NCI-H748 treated with DMSO at 0.1 percent for 48 hours (cell line): ENCODE measurements at places on chromosomes 7 and 10.

DNA sequence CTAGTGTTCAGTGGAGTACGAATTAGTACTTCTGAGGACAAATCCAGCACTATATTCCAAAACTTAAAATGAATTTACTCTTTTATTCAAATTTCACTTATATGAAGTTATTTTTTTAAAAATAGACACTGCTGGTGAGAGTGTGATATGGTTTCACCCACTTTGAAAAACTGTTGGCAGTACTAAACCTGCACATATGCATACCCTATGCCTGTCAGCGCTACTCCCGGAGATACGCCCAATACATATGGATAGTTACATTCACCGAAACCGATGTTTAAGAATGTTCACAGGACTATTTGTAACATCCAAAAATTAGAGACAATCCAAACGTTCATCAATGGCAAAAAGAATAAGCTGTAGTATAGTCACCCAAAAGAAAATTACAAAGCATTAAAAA lies 69.6 kb downstream of the UBE2H start:
- no peak for DNase-seq

- DNase-seq: no peak
Measured at GRCh38 chr7:80960244-80960795, 41.5 kb upstream of the SEMA3C start.

- DNase-seq: no peak
Measured at GRCh38 chr10:115801992-115802391, 471.0 kb downstream of the GFRA1 start.

GRCh38 chr7:101555921-101556275 lies 73.2 kb downstream of the MYL10 start:
- DNase-seq: no peak

GRCh38 chr7:128775744-128776474 lies at the start of gene OPN1SW:
OPN1SW (minus strand) TSS chr7:128775794; CDS start chr7:128775781, 13 bp downstream.
- DNase-seq: no peak

DNA sequence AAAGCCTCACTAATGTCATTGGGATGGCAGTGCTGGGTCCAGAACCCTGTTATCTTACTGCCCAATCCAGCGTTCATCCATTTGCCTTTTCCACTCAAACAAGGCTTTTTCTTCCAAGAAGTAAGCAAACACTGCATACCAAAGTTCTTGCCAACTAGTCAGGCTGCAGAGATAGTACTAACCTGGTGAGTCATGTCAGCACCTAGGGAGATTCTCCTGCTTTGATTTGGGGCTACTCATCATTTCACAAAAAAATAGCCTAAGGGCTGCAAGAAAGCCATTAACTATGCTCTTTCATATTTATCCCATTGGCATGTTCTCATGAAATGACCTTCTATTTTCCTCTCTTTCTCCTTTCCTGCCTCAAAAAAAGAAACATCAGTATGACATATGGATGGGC lies 142.6 kb downstream of the TWIST1 start:
- no peak for DNase-seq

DNA sequence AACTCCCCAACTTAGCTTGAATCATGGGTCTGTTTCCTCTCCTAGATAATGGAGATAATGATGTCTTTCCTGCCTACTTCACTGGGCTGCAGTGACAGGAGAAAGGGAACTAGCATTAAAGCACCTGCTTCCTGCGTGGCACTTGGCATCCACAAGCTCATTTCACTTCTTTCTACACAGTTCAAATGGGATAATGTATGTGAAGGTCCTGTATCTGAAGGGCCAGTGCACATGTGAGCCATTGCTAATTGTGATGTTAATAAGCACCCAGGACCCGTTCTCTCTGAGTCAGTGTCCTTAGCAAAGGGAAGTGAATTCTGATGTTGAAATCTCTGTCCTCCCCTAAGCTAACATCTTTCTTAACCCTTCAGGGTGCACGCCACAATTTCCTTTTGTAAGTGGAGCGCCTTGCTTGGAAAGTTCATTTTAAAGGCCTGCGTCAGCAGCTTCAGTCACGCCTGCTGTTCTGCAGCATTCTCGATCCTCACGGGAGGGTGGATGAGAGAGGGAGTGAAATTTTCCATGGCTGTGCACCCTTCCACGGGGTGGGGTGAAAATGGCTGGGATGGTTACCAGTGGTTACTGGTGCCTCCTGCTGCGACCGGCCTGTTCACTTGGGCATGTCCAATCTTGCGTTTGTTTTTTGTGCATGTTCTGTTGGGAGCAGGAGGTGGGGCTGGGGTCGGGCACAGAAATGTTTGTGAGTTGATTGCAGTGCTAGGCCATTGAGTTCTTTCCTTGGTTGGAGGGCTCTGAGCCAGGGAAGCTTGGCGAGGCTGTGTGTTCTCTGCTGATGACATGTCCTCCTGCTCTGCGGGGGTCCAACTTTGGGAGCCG lies 59.2 kb downstream of the HK1 start:
- DNase-seq: no peak

GRCh38 chr7:116786791-116787443 lies 75.5 kb upstream of the CAPZA2 start:
- DNase-seq: peak; percentile 22

- DNase-seq: no peak
Measured at GRCh38 chr7:73442903-73443500, 9.4 kb downstream of the FZD9 start.

DNA sequence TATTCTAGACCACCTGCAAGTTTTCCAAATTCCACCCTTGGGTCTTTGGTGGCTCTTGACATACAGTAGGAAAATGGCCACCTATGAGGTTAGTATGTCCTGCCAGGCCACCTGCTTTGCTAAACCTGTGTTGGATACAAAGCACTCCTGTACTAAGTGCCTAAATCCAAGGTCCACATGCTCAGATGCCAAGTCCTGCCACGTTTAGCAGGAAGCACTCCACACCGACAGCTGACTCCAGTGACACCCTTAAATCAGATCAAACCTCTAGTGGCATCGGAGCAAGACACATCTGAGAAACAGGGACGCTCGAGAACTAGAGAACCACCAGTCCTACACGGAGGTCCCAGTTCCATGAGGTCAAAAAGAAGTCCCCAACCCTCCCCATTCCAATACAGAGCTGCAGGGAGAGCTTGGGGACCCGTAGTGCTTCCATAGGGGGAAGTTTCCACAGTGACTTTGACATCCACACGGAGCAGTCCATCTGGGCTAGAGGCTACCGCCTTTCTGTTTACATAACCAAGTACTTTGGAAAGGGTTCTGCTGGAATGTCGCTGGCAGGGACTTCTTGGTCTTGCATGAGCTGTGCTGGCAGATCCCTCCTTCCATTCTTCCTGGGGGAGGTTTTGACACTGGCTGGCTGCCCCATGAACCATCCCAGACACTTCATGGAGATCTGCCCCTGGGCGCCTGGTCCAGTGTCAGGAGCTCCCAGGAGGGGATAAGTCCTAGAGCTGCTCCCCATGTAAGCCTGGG lies 290.6 kb downstream of the PRPF18 start:
- DNase-seq: no peak

GRCh38 chr10:75772153-75772887 lies 340.9 kb downstream of the LRMDA start:
- no peak for DNase-seq

DNA sequence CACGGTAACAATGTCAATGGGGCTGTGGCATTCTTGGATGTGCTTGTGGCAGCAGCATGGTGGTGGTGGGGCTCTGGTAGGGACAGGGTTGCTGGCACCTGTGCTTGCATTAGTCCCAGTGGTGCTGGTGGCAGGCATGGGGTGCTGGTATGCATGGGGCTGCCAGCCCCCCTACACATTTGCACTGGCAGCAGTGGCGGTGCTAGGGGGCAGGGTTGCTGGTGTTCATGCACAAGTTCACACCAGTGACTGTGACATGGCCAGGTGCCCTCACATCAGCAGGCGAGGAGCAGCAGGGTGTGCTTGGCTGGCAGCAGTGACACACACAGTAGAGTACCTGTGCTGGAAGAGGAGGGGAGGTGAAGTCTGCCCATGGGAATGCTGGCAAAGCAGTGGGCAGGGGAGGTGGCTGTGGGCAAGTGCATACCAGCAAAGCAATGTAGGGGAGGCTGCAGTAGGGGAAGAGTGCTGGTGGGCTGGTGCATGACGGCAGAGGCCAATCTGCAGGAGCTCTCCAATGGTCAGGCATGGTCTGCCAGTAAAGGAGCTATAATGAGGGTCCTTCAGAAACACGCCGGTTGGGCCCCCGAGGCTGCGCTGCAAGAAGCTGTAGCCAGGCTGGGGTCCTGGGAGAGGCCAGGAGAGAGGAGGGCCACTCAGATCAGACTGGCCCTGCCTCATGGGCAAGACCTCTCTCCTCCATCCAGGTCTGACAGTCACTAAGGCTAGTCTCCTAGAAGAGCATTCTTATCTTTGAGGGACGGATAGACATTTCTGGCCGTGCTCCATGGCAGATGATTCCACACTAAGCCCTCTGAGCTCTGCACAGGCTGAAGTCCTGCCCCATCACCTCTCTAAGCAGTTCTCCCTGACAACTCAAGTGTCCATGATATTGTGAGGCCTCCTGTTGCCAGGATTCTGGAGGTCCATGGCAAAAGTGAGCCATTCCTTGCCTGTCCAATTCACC lies 406.4 kb downstream of the SEMA3D start:
- DNase-seq: no peak

GRCh38 chr7:49099587-49100326 lies 175.4 kb downstream of the CDC14C start:
- DNase-seq: no peak

- DNase-seq: no peak
Measured at GRCh38 chr7:128731184-128731583, 8.0 kb upstream of the CALU start.

DNA sequence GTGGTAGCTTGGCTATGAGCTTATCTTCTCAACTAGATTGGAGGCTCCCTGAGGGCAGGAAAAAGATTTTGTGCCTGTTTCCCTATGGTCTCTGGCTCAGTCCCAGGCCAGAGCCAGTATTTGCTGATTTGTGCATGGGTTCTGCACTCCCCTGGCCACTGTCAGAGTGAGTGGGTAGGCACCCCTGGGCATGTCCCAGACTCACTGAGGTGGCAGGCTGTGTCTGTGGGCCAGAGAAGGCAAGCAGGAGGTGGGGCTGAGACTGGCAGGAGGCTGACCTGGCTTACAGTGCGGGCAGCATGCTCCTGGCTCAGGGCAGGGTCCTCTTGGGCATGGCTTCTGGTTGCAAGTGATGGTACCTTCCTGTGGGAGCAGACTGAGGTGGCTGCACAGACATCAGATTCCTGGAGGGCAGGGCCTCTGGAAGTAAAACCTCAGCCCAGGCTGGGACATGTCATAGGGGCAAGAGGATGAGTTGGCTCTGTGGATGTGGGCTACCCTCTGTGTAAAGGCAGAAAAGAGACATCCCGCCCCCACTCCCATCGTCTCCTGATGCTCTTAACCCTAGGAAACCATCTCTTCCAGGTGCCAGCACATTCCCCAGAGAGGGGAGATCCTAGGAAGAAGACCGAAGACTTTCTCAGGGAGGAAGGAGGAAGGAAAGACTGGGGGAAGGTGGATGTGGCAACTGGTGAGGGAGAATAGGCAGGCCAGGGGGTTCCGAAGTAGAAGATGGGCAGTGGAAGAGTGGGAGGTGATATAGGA lies 4.3 kb downstream of the KCP start:
- no peak for DNase-seq

GRCh38 chr10:74825371-74826141 lies 844 bp upstream of the KAT6B start:
- peak; percentile 14 for DNase-seq

DNA sequence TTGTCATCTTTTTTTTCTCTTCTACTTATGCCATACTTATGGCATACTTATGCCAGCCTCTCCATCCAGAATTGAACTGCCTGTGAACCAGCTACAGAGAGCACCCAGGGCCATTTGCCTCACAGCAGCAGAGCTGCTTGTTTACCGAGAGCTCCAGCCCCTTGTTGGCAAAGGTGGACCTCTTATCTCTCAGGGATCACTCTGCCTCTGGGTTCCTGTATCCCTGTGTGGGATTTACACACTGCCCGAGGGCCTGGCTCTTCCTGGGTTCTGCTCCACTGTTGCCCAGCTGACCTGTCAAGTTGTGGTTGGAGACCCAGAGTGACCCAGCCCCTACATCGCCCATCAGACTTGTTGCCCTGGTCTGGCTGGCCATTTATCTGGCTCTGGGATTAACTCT lies 22.3 kb downstream of the MRPS33 start:
- DNase-seq: no peak

- DNase-seq: no peak
Measured at GRCh38 chr10:102597131-102597991, 46.9 kb upstream of the TRIM8 start.

- DNase-seq: no peak
Measured at GRCh38 chr7:143410521-143411004, 1.9 kb upstream of the EPHA1 start.

DNA sequence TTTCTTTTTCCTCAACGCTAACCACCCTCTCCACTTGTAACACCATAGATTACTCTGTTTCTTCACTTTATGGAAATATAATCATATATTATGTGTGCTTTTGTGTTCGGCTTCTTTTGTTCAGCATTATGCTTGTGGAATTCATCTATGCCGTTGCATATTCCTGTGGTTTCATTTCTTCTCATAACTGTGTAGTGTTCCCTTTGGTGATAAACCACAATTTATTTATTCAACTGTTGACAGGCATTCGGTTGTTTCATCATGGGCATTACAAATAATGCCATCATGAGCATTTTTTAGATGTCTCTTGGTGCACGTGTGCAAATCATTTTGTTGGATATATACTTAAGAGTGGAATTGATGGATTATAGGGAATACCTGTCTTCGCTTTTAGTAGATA lies 12.1 kb downstream of the AVL9 start:
- DNase-seq: no peak

GRCh38 chr7:135993950-135994349 lies 16.8 kb upstream of the MTPN start:
- no peak for DNase-seq

DNA sequence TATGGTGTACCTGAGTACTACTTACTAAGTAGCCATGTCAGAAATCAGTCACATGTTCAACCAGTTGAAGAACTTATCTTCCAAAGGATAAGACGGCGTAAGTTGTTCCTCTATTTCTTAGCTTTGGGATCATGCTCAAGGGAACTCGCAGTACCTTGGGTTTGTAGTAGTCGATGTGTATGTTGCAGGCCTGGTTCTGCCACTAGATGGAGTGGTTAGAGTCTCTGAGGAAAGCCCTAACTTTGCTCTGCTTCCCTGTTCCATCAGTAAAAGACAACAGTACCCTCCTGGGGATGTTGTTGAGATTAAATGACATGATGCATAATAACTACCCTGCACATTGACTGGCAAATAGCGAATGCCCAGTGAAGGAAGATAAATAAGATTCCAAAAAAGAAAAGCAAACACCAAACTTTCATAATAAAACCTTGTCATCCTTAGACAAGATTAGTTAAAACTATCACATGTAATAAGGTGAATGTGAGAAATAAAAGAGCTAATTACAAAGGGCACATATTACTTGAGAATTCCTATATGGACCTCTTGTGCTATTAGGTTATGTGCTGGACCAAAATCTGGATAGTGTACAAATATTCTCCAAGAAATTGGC lies 165.9 kb downstream of the ABCA13 start:
- peak; percentile 37 for DNase-seq

DNA sequence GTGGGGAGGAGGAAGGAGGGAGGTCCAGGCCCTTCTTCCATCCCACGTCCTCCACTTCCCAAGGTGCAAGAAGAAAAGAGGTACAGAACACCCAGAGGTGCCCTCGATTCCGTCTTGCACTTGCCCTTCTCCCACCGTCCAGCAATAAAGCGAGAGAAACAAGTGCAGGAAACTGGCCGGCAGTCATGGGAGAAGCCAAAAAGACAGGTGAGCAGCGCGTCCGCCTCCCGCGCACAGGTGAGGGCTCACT lies 1.3 kb downstream of the C10orf95 start:
- DNase-seq: no peak
